ENCODE measurements at places on chromosomes 6 and 20. TPM values are rescaled to one million over a fixed set of nuclear protein-coding genes. Genes with fewer than 3 reads are reported as not detected.

- DNase-seq: no peak
- H3K36me3 ChIP-seq: no peaks in the 10 kb centered on the region
- no peak overlapping the region for H3K27ac ChIP-seq
- peaks cover 12% of the 10 kb centered on the region for H3K4me1 ChIP-seq
Observed at GRCh38 chr6:148570456-148570855, 176.4 kb upstream of the UST start.

DNA sequence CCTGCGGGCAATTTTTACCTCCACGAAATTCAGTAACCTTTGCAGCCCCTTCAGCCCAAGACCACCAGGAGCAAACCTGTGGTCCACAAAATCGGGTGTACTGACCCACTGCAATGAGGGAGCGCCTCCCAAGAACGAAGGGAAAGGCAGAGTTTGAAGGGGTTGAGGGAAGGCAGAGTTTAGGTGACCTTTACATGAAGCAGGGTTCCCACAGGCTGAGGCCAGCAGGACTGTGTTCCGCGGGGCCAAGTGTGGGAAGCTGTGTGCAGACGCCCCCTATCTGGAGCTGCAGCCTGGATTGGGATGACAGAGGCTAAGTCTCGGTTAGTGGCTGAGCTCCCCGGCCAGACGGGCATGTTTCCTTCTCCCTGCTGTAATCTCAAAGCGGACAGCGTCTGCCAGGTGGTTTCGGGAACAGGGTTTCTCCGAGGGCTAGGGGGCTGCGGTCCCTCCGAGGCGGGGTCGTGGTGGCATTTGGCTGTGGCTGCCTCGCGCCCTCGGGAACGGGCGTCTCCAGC is 826 bp upstream of the PYGB start:
- DNase-seq: no peak
- peak overlapping the region; percentile 53 for H3K27ac ChIP-seq
- H3K27me3 ChIP-seq: peaks cover 21% of the 10 kb centered on the region
- peaks cover 3% of the 10 kb centered on the region for H3K36me3 ChIP-seq
- peaks cover 25% of the 10 kb centered on the region for H3K4me1 ChIP-seq
- peak overlapping the region; percentile 94 for H3K4me3 ChIP-seq

DNA sequence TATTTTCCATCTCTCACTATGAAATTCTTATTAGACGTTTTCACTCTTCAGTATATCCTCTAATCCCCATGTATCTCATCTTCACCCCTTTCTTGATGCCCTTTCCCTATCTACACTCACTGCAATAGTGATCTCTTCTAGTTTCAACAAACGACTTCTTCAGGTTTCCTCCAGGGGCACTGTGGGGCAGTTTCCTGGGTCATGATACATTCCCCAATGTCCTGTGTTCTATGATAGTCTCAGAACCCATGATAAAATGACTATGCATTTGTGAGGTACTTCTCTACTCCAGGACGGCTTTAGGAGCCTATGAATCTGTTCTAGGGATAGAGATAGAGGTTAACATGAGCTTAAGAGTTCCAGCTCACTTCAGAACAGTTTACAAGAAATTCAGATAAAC is 183.3 kb downstream of the FOXC1 start:
- no peaks in the 10 kb centered on the region for H3K36me3 ChIP-seq
- DNase-seq: no peak
- H3K27ac ChIP-seq: no peak overlapping the region
- no peaks in the 10 kb centered on the region for H3K27me3 ChIP-seq
- H3K4me1 ChIP-seq: peaks cover 14% of the 10 kb centered on the region
- no peak overlapping the region for H3K4me3 ChIP-seq

GRCh38 chr6:33453393-33454008 is 875 bp upstream of the ZBTB9 start:
- H3K4me1 ChIP-seq: peaks cover 26% of the 10 kb centered on the region
- peak overlapping the region; percentile 97 for H3K4me3 ChIP-seq
- no peak for DNase-seq
- no peaks in the 10 kb centered on the region for H3K27me3 ChIP-seq
- peaks cover 41% of the 10 kb centered on the region for H3K36me3 ChIP-seq
- peak overlapping the region; percentile 88 for H3K27ac ChIP-seq

- peaks cover 21% of the 10 kb centered on the region for H3K36me3 ChIP-seq
- no peaks in the 10 kb centered on the region for H3K27me3 ChIP-seq
- H3K4me1 ChIP-seq: peaks cover 12% of the 10 kb centered on the region
- no peak overlapping the region for H3K27ac ChIP-seq
Observed at GRCh38 chr6:139250296-139251044, 41.3 kb downstream of the TXLNB start.

DNA sequence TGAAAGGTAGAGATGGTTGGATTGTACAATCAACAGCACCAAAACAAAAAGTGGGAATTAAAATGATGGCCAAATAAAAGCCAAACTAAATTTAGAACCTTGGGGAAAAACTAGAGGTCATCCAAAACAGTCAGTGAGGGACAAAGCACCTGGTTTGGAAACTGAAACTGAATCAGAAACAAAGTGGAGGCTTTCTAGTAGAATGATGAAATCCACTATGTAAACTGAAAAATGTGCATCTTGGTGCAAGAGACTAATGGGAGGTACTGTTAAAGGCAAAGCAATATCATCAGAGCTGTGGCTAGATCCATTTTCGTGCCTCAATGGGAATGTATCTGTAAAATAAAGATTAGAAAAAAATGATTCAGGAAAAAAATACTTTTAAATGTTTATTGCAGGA is 380.0 kb upstream of the GJE1 start:
- H3K4me3 ChIP-seq: no peak overlapping the region
- no peak for DNase-seq
- no peak overlapping the region for H3K27ac ChIP-seq

GRCh38 chr6:41375598-41376151 is 40.3 kb downstream of the NCR2 start:
- H3K4me3 ChIP-seq: peak overlapping the region; percentile 17
- no peak overlapping the region for H3K27ac ChIP-seq
- H3K4me1 ChIP-seq: peaks cover 43% of the 10 kb centered on the region
- H3K36me3 ChIP-seq: no peaks in the 10 kb centered on the region
- no peak for DNase-seq

DNA sequence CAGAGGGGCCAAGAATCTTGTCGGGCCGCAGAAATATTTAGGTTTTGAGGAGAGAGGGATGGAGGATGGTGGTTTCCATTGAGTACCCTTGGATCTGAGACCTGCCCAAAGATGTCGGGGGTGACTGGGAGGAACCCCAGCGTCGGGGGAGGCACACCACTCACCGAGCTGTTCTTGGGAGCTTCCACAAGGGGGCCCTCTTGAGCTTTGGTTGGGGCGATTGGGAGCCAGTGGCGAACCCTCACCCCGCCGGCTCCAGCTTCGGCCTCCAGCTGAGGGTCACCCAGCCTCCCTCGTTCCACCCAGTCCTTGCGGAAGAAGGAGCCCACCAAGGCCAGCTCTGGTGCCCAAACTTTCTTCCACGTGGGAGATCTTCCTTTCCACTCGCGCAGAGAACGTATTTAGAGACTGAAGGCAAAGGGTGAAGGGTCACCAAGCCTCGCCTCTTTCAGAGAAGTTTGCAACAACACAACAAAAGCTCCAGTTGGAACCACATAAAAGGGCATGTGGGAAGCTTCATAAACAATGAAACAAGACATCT is 33.6 kb downstream of the APCDD1L start:
- no peaks in the 10 kb centered on the region for H3K4me1 ChIP-seq
- no peak overlapping the region for H3K27ac ChIP-seq
- H3K4me3 ChIP-seq: no peak overlapping the region
- DNase-seq: no peak
- H3K27me3 ChIP-seq: peaks cover 19% of the 10 kb centered on the region
- H3K36me3 ChIP-seq: peaks cover 5% of the 10 kb centered on the region

- DNase-seq: no peak
- no peak overlapping the region for H3K4me3 ChIP-seq
- no peaks in the 10 kb centered on the region for H3K27me3 ChIP-seq
- no peaks in the 10 kb centered on the region for H3K4me1 ChIP-seq
- no peaks in the 10 kb centered on the region for H3K36me3 ChIP-seq
Observed at GRCh38 chr6:121413879-121414278, 21.6 kb upstream of the GJA1 start.

- peak overlapping the region; percentile 50 for H3K27ac ChIP-seq
- peaks cover 64% of the 10 kb centered on the region for H3K36me3 ChIP-seq
- H3K4me3 ChIP-seq: no peak overlapping the region
- no peak for DNase-seq
Observed at GRCh38 chr6:158764183-158764849, 54.9 kb downstream of the EZR start.

DNA sequence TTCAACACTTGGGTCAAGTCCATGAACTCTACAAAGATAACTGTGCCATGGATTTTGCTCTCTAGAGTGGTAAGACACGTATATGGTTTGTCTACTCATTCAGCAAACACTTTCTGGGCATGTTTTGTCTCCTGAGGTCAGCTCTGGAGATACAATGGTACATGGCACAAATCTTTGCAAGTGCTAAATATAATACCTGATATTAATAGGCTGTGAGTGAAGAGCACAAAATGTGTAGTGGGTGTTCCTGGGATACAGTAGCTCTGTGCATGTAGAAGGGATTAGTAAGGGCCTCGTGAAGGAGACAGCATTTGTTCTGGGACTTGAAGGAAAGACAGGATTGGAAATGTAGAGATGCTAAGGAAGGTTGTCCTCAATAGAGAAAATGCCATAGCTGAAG is 360.9 kb downstream of the BCKDHB start:
- H3K27me3 ChIP-seq: no peaks in the 10 kb centered on the region
- no peak overlapping the region for H3K27ac ChIP-seq
- no peaks in the 10 kb centered on the region for H3K36me3 ChIP-seq
- no peaks in the 10 kb centered on the region for H3K4me1 ChIP-seq

GRCh38 chr20:49288250-49288751 is 10.4 kb upstream of the ZNFX1 start:
- peaks cover 58% of the 10 kb centered on the region for H3K4me1 ChIP-seq
- H3K27ac ChIP-seq: no peak overlapping the region
- peaks cover 97% of the 10 kb centered on the region for H3K36me3 ChIP-seq
- DNase-seq: no peak
- H3K27me3 ChIP-seq: no peaks in the 10 kb centered on the region

GRCh38 chr20:32891926-32892660 is 33.4 kb downstream of the EFCAB8 start:
- no peaks in the 10 kb centered on the region for H3K4me1 ChIP-seq
- no peak overlapping the region for H3K27ac ChIP-seq
- no peak for DNase-seq
- H3K36me3 ChIP-seq: no peaks in the 10 kb centered on the region
- no peak overlapping the region for H3K4me3 ChIP-seq

DNA sequence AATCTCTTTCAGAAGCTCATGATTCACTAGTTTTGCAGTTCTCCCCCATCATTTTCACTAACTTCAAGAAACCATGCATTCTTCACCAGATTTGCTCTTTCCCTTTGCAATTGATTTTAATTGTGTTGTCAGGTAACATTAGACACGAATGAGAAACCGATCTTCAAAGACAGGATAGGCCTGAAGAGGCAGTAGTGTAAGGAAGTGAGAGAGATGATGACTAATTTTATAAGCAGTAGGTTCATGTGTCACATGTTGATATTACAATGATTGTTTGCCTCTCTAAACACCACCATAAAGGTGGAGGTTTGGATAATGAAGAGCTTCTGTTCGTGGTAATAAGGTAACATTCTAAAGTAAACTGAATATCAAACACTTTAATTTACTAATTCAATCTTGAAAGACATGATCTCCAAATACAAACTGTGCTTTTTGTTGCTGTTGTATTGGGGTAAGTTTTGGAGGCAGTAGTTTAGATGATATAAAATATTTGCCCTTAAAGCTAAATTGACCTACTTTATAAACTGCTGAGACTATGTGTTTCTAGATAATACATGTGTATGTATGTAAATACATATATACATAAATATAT is 207.2 kb downstream of the PHACTR1 start:
- H3K27me3 ChIP-seq: no peaks in the 10 kb centered on the region
- no peak overlapping the region for H3K4me3 ChIP-seq
- H3K36me3 ChIP-seq: no peaks in the 10 kb centered on the region
- no peaks in the 10 kb centered on the region for H3K4me1 ChIP-seq
- no peak for DNase-seq

DNA sequence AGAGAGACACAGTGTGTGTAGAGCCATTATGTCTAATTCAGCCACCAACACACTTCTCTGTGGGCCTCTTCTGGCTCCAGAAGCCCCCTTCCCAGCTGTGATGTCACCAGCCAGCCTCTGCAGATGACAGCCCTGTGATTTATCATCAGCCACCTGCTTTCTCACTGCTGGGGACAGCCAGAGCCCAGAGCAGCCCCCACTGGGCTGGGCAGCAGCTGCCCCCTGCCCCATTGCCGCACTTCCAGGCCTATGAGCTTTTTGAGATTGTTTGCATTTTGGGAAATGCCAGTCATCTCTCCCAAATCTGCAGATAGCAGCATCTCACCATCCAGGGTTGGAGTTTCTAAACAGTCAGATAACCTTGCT is 21.9 kb upstream of the STX16 start:
- H3K36me3 ChIP-seq: no peaks in the 10 kb centered on the region
- no peak overlapping the region for H3K27ac ChIP-seq
- H3K27me3 ChIP-seq: peaks cover 3% of the 10 kb centered on the region
- peaks cover 5% of the 10 kb centered on the region for H3K4me1 ChIP-seq
- no peak for DNase-seq
- no peak overlapping the region for H3K4me3 ChIP-seq

GRCh38 chr20:16501301-16501700 is 71.9 kb downstream of the KIF16B start:
- no peak overlapping the region for H3K4me3 ChIP-seq
- H3K4me1 ChIP-seq: peaks cover 4% of the 10 kb centered on the region
- no peak for DNase-seq
- peaks cover 49% of the 10 kb centered on the region for H3K36me3 ChIP-seq

DNA sequence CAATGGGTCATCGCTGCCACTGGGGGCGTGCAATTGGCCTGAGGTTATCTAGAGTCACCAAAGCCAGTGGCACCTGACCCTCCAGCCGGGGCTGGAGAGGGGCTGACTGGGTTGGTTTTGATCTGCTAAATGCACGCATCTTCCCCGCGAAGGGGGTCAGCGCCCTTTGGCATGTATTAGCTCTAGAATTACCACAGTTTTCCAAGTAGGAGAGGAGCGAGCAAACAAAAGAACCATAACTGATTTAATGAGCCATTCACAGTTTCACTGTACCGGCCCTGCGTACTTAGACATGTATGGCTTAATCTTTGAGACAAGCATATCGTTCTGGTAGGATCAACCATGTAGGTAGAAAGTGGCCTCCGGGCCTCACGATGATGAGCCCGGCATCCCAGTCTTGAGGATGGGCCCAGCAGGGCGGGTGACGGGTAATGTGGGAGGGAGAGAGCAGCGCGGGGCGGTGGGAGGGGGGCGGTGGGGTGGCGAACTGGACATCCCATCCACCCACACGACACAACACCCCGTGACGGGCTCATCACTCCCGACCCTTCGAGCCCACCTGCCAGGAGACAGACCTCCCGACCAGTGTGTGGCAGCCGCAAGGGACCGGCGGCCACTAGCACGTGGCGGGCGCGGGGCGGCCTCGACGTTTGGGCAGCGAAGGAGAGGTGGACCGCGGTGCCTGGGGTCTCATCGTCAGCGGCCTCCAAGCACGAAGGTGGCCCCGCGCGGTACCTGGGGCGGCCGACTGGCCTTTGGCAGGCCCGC is 1957.5 kb upstream of the DEFB115 start:
- H3K27me3 ChIP-seq: no peaks in the 10 kb centered on the region
- DNase-seq: no peak

GRCh38 chr6:25267662-25268061 is 11.5 kb upstream of the CARMIL1 start:
- H3K27me3 ChIP-seq: peaks cover 13% of the 10 kb centered on the region
- no peak overlapping the region for H3K4me3 ChIP-seq
- H3K36me3 ChIP-seq: no peaks in the 10 kb centered on the region
- no peak overlapping the region for H3K27ac ChIP-seq

SLC26A8 gene
- not detected for total RNA-seq

HLA-DPA1 gene
- 718 TPM for total RNA-seq

FAM83B gene
- total RNA-seq: not detected

ZKSCAN3 gene
- 5.6 TPM for total RNA-seq

CST3 gene
- not detected for total RNA-seq

DPPA5 gene
- not detected for total RNA-seq

IL17A gene
- total RNA-seq: not detected
